ENCODE measurements at places on chromosomes 2 and 18.

GRCh38 chr2:109144271-109144670 lies 15.3 kb downstream of the SH3RF3 start:
- no peak for DNase-seq

DNA sequence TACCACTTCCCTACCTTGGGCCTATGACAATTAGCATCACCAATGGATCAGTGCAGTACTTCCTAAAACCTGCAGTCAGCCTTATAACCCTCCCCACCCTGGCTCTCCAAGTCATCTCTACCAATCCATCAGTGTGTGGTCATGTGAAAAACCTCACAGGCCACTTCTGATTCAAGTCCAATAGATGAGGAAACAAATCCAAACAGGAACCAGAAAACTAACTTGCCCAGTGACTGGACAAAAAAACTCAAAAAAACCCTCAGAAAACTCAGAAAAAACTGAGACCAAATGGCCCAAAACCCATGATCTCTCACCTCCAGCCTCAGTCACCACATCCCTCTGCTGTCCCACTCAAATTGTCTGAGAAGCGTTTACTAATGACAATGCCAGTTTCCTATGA lies 43.3 kb downstream of the TGFA start:
- no peak for DNase-seq

GRCh38 chr2:110771547-110772382 lies 39.4 kb downstream of the ACOXL start:
- no peak for DNase-seq

DNA sequence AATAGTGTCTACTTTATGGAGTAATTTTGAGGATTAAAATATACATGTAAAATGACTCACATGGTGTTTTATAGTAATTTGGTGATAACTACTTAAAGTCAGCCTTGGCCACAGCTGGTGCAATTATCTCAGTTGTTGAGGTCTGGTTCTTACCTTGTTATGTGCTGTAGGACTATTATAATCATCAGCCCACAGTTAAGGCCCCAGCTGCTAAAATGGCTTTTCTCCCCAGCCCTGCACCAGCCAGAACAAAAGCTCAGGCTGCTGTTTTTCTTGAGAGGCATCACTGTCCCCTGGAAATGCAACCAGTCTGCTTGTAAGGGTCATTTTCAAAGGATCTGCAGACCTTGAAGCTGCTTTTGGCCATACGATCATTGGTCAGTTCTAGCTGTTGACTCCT lies 283.3 kb upstream of the THUMPD2 start:
- DNase-seq = no peak

DNA sequence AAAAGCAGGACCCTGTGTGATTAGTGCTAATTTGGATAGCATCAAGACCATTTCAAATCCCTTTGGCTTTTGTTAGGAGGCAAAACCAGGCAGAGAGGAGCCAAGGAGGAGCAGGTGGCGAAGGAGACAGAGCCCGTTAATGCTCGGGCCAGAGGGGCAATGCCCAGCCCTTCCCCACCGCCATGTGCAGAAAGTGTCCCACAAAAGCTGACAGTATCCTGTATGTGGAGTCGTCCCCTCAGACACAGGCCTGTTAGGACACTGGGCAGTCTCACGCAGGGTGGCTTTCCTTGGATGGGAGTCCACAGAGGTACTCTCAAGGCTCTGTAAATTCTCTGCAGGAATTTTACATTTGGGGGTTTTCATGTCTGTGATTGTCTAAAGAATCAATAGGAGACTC lies 44.8 kb upstream of the TFCP2L1 start:
- DNase-seq = no peak

DNA sequence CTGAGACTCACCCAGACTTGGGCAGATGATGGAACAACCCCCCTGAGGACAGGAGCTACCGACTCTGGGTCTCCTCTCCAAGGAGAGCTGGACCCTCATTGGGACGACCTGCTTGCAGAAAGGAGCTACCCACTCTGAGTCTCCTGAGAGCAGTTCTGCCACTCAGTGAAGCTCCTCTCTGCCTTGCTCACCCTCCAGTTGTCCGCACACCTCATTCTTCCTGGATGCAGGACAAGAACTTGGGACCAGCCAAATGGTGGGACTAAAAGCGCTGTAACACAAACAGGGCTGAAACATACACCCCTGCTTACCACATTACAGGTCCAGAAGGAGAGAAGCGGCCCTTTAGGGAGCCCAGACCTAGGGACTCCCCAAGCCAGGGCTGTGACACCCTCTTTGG lies 124.9 kb upstream of the CCDC150 start:
- DNase-seq = no peak

DNA sequence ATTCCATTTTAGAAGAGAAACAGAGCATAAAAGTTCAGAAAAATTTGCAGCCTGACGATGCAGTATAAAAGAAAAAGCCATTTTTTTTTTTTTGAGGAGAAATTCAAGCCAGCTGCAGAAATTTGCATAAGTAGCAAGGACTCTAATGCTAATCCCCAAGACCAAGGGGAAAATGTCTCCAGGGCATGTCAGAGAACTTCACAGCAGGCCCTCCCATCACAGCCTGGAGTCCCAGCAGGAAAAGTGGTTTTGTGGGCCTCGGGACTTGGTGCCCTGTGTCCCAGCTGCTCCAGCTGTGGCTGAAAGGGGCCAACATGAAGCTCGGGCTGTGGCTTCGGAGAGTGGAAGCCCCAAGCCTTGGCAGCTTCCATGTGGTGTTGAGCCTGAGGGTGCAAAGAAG lies 325.3 kb upstream of the HNMT start:
- no peak for DNase-seq

DNA sequence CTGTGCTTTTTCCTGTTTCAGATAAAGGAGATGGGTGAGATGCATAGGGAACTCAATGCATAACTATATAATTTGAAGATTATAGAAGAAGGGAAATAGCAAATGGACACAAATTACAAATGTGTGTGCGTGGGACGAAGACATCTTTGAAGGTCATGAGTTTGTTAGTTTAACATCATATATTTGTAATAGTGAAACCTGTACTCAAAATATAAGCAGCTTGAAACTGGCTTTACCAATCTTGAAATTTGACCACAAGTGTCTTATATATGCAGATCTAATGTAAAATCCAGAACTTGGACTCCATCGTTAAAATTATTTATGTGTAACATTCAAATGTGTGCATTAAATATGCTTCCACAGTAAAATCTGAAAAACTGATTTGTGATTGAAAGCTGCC lies 16.4 kb upstream of the MSH2 start:
- DNase-seq = no peak

DNA sequence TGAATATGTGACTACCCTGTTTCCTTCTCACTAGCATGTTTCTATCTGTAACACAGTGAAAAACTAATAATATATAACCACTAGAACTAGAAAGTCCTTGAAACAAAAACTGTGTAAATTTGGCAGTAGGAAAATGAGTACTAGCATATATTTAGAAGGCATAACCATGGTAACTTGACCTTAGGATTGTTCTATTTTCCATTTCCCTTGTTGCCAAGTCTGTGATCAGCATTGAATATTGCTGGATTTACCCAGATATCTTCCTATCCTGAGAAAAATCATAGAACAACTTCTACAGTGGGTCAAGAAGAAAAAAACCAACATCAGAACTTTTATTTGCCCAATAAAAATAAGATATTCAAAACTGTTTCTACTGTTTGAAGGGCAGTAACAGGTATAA lies 563.9 kb upstream of the NRXN1 start:
- no peak for DNase-seq

GRCh38 chr2:33209976-33210375 lies 263.2 kb downstream of the LTBP1 start:
- DNase-seq = no peak

DNA sequence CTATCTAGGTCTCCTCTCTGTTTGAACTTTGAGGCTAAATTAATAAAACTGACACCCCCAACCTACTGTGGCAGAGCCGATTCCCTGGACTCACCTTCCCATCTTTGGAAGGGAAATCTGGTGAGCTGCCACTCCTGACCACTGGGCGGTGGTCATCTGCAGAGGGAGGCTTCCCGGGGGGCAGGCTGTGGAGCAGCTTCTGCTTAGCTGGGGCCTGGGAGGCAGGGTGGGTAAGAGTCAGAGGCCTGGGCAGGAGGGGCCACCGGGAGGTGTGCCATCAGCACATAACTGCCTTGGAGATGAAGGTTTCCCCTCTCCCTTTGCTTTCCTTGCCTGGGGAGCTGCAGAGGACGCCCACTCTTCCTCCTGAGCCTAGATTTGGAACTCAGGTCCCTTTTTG lies 2.3 kb upstream of the NPPC start:
- DNase-seq = no peak

DNA sequence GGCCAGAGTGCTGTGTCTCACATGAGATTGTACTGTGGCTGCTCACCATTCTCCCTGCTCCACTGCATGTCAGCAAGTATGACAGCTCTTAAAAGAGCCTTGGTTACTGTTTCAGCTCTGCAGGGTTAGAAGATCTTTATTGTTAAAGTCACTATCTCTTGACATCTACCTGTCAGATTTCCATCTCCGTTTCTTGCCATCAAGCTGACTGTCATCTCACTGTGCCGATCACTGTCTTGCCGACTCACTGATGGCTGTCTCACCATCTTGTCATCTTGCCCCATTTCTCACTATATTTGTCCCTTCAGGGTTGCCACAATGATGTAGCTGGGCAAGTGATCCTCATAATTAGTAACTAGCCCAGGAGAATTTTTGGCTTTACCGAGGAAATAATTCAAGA lies 800.9 kb upstream of the CDH7 start:
- no peak for DNase-seq

DNA sequence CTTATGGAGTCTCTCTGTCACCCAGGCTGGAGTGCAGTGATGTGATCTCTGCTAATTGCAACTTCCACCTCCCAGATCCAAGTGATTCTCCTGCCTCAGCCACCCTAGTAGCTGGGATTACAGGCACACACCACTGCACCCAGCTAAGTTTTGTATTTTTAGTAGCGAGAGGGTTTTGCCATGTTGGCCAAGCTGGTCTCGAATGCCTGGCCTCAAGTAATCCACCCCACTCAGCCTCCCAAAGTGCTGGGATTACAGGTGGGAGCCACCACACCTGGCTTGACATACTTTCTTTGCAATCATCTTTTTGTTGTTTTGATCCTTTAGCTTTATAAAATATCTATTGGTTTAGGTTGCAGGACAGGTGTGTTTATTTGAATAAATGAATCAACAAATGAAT lies 9.7 kb upstream of the KCNE4 start:
- no peak for DNase-seq

GRCh38 chr2:36376319-36376765 lies 20.8 kb downstream of the CRIM1 start:
- no peak for DNase-seq

- DNase-seq = no peak
Observed at GRCh38 chr2:106113361-106113966, 80.6 kb downstream of the UXS1 start.

DNA sequence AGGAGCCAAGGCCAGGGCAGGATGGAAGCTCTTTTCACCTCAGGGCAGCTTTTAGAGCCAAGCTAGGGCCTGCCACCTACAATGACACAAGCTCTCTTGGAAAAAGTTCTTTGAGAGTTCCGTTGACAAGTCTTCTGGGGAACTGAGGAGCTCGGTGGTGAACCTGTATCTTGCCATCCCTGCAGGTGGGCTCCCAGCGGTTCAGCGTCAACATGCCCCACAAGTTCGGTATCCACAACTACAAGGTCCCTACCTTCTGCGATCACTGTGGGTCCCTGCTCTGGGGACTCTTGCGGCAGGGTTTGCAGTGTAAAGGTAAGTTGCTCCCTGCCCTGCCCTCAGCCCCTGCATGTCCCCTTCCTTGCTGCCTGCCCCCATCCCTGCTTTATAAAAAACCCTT lies 312.8 kb upstream of the EPAS1 start:
- no peak for DNase-seq

GRCh38 chr2:102523651-102524050 lies 50.6 kb downstream of the SLC9A4 start:
- DNase-seq = no peak

GRCh38 chr2:127575941-127576432 lies 40.5 kb downstream of the MYO7B start:
- no peak for DNase-seq

DNA sequence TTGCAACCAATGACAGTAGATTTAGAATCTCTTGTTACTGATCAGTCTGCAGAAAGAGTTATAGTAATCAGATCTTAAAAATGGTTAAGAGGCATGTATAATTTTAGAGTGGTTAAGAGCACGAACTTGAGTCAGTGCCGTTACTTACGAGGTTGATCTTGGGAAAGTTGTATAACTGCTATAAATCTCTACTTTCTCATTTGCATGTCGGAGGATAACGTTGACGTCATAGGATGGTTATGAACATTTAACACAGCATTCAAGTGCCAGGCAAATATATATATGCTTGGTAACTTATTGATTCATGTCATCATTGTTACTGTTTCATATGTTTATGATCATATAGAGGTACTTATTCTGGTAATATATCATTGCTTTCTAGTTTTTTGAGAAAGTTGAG lies 146.2 kb downstream of the ARHGAP28 start:
- no peak for DNase-seq

Data from cortex of kidney (tissue), 1 donor.